ENCODE measurements at places on chromosomes 3 and 15.

DNA sequence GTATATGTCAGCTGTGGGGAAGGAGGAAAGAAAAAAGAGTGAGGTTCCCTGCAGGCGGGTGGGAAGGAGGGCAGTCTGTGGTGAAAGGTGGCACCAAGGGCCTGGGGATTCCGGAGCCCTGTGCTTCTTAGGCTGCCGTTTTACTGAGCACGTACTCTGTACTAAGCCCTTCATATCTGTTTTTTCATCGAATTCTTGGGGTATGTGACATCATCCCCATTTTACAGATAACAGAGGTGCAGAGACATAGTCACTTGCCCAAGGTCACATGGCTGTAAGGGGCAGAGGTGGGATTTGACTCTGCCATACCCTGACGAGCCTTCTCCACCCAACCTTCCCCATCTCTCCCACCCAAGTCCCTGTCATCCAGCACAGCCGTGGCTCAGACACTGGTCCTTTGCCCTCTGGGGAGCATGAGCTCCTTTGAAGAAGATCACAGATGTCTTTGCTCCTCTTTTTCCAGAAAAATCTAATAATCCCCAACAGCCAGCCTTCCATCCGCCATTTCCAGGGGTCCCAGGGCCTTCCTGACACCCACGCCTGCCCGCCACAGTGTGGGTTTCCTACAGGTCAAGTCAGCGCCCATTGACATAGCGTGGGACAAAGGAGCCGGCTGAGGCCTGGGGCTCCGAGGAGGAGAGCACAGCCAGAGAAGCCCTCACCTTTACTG is 24.2 kb downstream of the CYP11A1 start:
- no peak for DNase-seq

DNA sequence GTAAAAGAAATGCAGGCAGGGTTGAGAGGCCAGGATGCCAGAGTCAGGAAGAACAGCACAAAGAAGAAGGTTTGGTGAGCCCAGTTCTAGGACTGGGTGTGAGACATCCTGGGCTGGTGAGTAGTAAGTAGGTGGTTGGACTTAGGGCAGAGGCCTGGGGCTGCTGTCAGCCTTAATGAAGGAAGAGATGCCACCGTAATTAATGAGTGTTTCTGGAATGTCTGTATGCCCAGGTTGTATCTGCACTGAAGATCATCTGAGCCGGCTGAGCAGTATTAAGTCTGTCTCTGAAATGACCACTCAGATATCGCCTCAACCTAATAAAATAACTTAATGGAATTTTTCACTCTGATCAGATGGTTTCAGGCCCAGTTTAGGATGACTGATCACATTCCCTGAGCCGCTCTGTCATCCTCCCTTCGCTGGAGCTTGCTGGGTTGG is 532.9 kb upstream of the IL12A start:
- DNase-seq = no peak

- DNase-seq = no peak
Measured at GRCh38 chr15:33735637-33736247, 232.6 kb upstream of the CHRM5 start.

- DNase-seq = no peak
Measured at GRCh38 chr3:98823791-98824190, 60.7 kb downstream of the ST3GAL6 start.

DNA sequence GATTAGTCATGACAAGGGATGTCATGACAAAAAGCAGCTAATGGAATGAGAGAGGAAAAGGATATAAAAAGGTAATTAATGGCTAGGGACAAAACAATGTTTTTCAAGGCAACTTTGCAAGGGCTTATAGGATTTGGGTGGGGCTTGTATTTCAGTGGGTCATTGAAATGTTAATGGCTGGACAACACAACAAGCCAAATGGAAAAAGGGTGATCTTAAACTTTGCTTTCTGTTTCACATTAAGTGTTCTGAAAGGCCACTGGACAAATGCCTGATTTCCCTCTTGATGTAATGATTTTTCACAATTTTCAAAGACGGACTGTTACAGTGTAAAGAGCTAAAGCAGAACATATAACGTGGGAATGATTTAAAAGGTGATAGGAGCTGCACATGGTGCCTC is 345.0 kb downstream of the TUSC7 start:
- no peak for DNase-seq

GRCh38 chr15:99914723-99915122 is 181.5 kb upstream of the LYSMD4 start:
- DNase-seq = no peak

DNA sequence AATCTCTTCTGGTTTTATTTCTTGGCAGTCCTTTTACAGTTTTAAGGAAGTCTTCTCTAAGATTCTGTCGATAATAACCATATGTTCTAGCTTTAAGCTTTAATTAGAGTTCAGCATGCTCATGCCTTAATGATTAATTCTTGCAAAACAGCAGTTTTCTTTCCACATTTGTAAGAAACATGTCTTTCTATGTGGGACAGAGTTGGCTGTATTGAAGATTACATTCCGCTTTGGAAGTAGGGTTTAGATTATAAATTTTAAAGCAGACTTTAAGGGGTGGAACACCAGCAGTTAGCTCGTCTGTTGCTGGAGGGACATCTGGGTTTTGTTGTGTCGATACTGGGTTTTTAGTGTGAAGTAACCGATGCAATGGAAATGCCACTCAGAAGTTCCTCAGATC is 35.3 kb downstream of the SQOR start:
- DNase-seq = no peak

DNA sequence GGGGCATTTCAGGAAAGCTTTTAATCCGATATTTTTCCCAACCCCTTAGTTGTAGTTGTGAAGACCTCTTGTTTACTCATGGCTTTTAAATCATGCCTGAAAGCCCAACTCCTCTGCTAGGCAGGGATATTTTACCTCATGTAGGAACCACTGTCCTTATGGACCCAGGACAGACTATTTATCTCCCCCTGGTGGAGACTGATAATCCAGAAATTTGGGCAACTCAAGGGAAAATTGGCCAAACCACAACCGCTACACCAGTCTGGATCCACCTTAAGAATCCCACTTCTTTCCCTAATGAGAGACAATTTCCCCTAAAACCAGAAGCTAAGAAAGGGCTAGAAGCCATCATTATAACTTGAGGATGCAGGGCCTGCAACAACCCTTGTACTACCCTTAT is 248.1 kb upstream of the STAC start:
- DNase-seq = no peak

DNA sequence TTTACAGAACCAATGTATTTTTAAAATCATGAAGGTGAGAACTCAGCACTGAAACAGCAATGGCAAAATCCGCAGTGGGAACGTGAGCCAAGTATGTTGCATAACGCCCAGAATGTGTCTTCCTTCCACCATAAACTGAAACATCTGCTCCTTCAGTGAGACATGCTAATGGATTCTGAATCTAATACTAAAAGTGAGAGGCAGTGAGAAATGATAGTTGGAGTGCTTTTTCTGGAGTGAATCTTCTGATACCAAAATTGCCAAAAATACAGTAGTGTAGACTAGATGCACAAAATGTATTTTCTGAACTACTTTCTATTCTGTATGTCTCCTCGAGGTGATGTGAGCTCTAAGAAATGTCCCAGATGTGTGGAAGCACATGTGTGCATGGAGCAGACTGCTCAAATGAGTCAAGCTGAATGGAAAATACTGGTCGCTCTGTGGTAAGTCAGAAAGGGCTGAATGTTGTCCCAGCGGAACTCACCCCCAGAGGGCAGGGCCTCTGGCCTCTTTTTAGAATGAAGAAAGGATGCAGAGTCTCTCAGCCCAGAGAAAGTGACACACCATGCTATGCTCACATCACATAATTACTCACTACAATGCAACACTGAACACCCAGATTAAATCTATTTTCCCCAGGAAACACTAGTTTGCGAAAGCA is 73.0 kb downstream of the ATP10A start:
- no peak for DNase-seq

DNA sequence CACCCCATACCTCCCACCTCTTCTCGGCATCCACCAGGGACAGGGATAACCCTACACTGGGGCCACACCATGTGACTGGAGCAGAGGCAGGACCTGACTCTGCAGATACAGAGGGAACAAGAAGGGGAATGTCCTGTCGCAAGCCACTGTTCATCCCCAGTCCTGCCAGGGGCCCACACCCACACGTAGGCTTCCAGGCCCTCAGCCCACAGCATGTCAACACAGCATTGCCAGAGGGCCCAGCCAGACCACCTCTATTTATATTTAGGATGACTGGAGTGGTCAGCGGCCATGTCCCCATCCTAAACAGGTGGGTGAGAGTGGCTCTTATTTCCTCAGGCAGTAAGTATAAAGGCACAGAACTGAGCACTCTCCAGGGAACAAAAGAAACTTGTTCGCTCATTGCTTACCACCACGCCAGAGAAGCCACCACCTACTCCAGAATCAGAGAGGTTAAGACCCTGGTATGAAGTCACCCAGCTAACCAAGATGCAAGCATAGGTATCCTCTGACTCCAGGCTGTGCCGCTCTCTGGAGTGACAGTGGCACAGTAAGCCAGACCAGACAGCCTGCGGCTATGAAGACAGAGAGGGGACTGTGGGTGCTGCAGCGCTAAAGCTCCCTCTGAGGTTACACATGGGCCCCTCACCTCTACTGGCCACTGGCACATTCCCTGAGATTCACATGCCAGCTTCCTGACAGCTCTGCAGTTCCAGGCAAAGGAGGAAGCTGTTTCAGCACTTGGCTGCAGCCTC is 67.9 kb downstream of the LRIG1 start:
- no peak for DNase-seq

DNA sequence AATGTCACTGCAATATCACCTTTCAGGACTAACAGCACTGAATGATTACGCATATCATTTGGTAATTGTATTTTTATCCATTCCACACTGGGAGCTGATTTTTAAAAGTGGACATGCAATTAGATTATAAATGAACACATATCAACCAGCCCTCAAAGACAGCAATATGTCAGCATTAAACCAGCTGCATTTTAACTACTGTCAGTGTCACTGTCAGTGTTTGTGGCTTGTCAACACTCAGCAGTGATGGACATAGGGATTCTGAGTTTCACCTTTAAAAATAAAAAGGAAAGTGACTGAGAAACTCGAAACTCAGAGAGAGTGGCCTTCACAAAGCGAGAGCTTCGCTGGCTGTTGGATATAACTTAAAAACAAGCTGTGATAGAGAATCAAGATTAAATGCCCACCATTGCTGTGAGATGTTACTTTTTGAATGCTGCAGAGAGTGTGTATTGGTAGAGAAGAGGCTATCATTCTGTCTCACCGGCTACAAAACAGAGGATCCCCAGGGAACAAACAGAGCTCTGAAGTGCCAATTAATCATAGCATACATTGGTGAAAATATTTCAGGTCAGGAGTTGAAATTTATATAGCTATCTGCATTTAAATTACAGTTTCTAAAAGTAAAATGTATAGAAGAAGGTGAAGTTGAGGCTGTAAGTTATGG is 635.8 kb downstream of the SQOR start:
- no peak for DNase-seq

GRCh38 chr15:84659904-84660781 is 2.1 kb upstream of the NMB start:
- no peak for DNase-seq

GRCh38 chr3:86378829-86379228 is 612.1 kb downstream of the VGLL3 start:
- no peak for DNase-seq

DNA sequence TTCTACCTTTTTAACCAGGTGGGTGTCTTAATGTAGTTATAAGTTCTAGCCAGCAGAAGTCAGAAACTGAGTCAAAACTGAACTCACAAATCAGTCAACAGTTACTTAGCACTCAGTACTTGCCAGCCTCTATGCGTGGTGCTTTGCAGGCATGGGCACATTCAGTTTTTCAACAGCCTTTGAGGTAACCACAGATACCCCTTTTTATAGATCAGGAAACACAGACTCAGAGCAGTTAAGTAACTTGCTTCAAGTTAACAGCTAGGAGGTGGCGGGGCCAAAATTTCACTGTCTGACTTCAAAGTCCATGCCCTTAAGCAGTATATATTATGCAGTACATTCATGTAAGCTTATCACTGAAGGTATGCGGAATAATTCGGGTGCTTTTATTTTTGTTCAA is 139.4 kb downstream of the FHIT start:
- DNase-seq = no peak

DNA sequence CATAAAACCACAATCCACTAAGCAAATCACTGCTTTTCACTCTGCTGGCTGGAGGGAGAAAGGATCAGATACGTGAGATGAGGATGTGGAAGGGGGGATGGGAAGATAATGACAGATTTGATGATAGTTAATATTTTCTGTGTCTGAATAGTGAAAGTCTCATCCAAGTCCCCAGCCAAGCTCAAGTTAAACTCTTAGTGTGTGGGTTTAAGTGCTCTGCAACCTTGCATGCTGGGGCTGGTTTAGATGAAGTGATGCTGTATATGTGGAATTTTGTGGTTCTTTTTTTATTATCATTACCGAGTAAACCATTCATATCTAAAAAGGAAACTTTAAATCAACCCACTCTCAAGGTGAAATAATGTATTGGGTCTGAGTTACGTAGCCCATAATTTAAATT is 111.0 kb downstream of the TPRG1 start:
- no peak for DNase-seq

DNA sequence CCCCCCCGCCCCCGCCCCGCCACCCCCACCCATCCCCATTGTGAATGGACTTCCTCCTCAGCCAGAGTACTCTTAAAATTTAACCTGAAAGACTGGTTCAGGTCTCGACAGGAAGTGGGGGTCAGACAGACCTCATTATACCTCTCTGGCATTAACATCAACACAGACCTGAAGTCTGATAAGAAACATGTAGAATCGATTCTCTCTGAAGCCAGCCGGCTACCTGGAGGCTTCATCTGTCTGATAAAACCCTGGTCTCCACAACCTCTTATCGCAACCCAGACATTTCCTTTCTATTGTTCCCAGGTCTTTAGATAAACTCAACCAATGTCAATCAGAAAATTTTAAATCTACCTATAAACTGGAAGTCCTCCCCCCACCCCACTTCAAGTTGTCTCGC is 42.6 kb downstream of the SLCO2A1 start:
- DNase-seq = no peak

- DNase-seq = no peak
Measured at GRCh38 chr3:145411605-145412004, 749.4 kb downstream of the PLOD2 start.

DNA sequence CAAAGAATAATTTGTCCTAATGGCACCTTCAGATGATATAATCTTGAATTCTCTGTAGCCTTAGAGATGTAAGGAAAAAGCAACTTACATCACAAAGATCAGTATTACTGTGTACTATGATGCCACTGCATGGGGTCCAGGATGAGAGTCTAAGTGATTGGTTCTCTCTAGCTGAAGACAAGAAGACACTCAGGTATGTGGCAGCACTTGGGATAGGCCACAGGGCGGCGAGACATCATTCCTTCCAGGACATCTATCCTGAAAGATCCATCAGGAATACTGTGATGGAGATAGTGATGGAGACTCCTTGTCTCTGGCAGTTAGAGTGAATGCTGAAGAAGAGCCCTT is 2.5 kb downstream of the CD200 start:
- no peak for DNase-seq

GRCh38 chr3:174377096-174377495 is 482.0 kb upstream of the NAALADL2 start:
- no peak for DNase-seq
